ENCODE measurements at places on chromosomes 4 and X.

GRCh38 chr4:87502580-87503238, 26.5 kb downstream of the SPARCL1 start:
- DNase-seq = no peak

GRCh38 chrX:14801136-14801535, 71.7 kb downstream of the FANCB start:
- DNase-seq = no peak

DNA sequence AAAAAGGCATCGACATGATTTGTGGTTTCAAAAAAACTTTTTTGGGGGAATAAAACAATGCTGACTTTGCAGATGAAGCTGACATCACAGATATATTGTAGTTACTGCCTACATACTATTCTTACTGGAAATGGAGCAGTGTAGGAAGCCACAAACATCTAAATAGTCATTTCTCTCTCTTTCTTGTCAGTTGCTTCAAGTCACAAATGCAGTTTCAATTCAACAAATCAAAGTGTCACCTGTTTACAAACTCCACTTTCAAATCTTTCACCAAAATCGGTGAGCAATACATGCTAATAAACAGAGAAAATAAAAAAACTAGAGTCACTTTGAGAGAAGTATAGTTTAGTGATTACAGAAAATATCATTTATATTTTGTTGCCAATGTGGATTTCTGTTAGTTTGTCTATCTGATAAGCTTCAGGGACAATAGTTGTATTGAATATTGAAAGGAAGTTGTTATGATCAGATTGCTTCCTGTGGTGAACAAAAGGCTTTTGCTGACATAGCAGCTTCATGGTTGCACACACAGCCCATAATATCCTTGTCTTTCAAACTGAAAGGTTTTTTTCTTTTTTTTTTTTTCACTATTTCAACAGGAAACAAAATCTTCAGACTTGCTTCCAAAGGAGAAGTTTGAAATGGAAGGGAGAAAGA, 49.7 kb upstream of the PTPN13 start:
- DNase-seq = no peak

DNA sequence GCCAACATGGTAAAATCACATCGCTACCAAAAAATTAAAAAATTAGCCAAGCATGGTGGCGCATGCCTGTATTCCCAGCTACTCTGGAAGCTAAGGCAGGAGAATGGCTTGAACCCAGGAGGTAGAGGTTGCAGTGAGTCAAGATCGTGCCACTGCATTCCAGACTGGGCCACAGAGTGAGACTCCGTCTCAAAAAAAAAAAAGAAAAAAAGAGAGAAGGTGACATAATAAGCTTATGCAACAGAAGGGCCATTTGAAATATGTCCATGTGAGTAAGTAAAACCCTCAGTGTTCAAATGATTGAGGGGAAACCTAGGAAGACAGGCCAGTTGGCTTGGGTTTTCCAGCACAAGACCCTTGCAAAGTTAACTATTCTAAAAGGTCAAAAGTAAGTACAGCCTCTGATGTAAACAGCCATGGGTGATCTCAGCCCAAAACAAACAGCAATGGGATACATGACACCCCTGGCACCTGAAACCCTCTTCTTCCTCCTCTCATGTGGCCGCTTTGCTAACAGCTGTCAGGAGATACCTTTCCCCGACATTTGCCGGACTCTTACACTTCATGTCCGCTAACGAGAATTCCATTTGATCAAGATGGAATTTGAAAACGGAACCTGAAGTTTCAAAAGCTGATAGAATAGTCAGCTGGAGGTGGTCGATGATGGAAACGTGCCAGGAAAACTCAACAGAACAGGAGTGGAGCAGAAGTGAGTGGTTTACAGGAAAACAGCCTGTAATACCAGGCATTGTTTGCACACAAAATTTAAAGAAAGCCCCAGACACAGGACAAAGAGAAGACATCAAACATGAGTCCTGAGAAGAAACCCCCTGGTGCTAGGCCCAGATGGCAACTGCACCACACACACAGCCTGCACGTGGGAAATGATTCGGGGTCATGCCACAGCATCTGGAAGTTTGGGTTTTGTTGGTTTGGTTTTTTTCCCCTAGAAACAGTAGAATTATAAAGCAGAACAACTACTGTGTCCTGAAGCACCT, 93.0 kb upstream of the STS start:
- DNase-seq = no peak

- DNase-seq = no peak
Measured at GRCh38 chr4:109990261-109991257, 77.9 kb downstream of the EGF start.

- no peak for DNase-seq
Measured at GRCh38 chr4:74217365-74217764, 59.4 kb downstream of the MTHFD2L start.

GRCh38 chr4:139692309-139693012, 26.8 kb downstream of the MGST2 start:
- no peak for DNase-seq

DNA sequence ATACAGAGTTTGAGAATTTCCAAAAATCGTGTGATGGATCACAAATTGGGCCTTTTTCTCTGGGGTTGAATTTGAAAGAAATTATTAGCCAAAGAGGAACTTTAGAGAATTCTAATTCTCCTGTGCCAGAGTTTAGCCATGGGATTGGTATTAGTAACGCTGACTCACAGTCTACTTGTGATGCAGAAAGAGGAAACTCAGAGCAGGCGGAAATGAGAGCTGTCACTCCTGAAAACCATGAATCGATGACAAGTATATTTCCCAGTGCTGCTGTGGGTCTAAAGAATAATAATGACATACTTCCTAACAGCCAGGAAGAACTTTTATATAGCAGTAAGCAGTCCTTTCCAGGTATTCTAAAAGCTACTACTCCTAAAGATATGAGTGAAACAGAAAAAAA, 64.9 kb downstream of the N4BP2 start:
- no peak for DNase-seq

DNA sequence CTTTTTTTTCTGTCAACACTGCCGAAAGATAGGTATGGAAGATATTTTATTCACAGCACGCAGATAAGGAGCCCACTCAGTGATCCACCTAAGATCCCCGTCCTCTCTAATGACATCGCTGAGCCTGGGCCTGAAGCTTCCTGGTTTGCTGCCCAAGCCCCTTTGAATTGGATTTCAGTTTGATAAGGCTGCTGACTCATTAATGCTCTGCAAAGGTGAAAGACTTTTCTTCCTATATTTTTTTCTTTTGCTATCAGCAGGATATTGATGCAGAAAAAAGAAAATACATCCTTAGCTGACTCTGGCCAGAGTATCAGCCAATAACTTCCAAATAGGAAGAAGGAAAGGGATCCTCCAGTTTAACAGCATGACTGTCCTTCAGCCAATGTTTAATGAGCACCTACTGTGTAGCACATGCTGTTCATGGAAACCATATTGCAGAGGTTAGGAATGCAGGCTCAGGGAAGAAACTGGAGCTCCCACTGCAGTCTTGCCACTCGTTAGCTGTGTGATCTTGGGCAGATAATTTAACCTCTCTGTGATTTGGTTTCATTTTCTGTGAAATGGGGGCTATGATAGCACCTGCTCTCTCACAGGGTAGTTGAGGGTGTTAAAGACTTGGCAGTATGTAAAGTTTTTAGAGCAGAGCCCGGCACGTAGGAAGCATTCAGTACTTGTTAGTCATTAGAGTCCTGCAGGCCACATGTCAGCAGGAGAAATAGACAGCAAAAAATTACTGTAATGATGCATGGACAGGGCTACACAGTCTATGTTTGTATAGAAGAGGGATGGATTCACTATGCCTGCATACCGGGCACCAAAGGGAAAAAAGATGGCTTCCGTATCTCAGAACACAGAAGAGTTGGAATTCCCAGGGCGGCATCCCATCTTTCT, 39.3 kb downstream of the EVC start:
- DNase-seq = no peak

DNA sequence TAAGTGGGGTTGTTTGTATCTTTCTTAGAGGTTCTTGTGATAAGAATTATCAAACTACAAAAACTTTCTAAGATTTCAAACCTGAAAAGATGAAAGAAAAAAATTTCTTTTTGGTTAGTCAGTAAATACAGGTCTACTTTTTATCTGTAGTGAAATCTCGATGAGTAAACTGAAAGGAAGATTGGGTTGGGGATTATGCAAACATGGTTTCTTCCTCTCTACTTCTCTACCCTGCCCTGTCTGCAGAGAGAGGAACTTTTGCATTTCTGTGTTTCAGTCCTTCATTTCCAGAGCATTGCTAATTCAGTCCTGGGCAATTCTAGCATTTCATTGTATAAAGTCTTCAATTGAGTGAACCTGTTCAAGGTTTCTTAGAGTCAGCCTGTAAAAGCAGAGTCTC, 51.6 kb upstream of the IL2 start:
- DNase-seq = no peak

DNA sequence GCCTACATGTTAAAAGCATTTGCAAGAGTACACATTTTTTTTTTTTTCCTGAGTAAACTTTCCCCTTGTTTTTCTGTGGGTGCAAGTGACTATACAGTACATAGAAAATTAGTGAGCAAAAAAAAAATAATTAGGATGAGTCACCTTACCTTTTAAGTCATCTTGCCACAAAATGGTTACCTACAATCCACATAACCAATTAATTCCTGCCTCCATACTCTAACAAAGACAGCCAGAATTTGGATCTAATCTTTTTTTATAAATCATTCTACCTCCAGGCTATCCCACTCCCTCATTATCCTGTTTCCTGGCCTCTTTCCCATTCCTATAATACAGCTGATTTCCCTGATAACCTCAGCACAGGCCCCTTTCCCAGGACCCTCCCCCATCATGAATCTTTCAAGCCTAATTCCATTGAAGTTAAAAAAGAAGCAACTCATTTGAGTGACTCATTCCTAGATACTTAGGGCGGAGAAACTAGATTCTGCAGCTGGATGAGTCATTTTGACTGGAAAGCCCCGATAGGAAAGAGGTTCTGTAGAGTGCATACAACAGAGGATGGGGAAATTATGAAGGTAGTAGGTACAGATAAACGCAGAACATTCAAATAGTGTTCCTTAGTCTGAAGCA, 128.2 kb downstream of the C4orf51 start:
- DNase-seq = no peak

DNA sequence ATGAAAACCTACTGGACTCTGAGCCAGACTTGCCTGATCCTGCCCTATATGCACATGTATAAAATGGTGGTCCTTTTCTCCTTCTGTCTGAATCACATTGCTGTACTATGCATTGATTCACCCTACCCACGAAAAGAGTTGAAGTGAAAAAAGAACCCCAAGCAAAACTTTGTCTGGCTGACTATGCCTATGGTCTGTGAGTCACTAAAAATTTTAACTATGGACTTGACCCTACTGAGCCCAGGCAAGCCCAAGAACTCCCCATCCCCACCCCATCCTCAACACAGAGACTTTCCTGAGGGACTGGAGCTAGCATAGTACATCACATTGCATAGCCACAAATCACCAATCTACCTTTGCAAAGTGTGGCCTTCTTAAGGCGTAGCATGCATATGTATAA, 116.6 kb upstream of the TENM3 start:
- DNase-seq = no peak

DNA sequence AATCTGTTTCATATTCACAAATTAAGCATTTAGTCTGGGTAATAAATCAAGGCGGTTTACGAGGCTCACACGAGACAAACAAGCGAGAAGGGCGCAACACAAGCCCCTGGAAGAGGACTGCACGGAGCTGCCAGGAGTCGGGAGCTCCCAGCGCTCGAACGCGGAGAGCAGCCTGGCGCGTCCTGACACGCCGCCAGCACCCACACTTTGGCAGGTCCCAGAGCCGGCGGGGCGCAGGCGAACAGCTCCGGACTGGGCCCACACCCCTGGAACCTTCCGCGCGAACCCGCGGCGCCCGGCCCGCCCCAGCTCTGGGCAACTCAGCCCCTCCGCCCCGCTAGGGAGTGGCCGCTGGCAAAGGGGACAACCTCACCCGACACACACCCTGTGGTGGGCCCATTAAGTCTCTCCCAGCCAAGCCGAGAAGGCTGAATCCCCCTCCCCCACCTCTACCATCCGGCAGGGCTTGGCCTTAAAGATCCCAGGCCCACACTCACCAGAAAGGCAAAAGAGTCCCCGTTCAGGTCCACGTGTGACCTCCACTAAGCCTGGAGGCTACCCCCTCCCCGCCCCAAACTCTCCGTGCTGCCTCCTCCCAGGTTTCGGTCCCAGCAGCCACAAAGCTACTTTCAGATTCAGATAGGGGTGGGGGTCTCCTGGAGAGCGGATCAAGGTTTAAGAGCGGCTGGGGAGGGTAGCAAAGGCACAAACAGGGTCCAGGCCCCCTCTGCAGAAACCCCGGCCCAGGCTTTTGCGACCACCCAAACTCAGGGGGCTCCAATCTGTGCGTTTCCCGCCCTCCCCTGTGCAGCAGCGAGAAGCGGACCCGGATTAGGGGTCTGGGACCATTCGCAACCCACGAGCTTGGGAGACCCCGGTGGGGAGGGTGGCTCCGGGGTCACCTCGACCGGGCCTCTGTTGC, 47.5 kb upstream of the BCOR start:
- no peak for DNase-seq

- no peak for DNase-seq
Measured at GRCh38 chr4:177455561-177455970, 13.3 kb upstream of the AGA start.

GRCh38 chrX:29691044-29691443, 524.3 kb upstream of the MAGEB2 start:
- DNase-seq = no peak

DNA sequence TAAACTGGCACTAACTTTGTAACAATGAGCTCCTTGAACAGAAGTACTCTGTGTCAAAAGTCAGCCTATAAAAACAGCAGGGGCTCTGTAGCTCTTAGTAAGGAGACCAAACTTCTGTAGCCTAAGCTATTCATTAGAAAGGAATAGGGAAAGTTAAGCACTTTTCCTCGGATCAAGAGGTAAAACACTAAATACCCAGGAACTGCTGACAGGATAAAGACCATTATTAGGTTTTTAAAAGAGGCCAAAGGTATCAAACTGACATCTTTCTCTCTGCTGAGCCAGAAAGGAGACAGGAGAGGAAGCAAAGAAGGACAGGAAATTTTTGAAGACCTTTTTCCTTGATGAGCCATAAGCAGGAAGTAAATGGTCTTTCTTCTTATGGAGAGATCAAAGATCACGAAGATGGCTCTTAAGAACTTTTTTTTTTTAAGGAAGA, 31.9 kb downstream of the ANAPC10 start:
- DNase-seq = no peak

DNA sequence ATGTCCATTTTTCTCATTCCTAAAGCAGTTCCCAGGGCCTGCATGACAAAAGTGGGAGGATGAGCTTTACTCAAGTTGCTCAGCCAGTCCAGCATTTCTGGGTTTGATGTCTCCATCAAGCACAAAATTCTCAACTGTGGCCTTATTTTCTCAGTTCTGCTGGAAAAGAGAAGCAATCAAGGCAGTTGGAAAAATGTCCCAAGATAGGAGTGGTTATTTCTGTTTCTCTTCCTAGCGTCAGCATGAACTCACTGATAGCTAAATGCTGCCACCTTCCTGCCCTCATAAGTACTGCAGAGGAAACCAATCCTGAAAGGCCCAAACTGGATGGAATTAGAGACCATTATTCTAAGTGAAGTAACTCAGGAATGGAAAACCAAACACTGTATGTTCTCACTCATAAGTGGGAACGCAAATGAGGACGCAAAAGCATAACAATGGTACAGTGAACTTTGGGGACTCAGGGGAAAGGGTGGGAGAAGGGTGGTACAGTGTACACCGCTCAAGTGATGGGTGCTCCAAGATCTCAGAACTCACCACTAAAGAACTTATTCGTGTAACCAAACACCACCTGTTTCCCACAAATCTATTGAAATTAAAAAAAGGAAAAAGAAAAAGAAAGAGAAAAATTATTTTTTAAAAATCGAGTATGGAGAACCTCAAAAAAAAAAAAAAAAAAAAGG, 29.6 kb downstream of the ADH7 start:
- DNase-seq = peak; percentile 57

Measured in activated CD4-positive, alpha-beta T cell treated with anti-CD3 and anti-CD28 coated beads, Interleukin-2, amount 50 U/mL, for 1 hour (primary cell).